ENCODE measurements at places on chromosomes 16 and 17.

GRCh38 chr17:143785-144281 is 6.5 kb downstream of the SCGB1C2 start:
- DNase-seq, result peak; percentile 40

DNA sequence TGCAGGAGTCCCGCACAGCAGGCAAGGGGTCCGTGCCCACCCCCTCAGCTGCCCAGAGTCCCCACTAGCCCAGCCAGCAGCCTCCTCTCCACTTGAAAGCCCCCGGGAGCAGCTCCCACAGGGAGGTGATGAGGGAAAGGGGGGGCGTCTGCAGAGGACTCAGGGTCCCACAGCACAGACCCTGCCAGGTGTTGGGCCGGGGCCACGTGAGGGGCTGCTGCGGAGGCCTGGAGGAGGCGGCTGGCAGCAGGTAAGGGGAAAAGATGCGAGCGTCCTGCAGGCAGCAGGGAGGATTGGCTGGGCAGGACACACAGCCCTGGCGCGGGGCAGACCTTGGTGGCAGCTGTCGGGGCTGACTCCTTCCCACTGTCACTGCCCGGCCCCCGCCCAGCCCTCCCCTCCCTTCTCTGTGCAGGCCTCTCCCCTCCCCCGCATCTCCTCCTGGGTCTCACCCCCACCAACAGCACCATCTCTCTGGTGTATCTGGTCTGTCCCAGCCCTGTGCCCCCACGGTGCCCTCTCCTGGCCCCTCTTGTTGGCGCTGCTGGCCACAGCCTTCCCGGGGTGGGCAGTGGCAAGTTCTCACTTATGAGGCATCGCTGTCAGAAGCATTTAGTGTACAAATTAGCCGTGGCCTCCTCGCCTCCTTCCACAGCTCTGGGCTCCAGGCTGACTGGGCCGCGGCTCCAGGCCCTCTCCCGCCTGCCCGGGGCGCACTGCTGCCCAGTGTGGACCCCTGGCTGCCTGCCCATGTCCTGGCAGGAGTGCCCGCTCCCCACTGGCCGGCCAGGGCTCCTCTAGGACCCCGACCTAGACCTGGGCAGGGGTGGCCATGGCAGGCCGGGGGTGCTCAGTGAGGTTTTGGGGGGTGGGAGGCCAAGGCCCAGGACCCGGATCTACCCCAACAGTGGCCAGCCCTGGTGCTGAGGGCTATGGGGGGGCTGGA is 4.4 kb upstream of the PRR35 start:
- no peak for DNase-seq

DNA sequence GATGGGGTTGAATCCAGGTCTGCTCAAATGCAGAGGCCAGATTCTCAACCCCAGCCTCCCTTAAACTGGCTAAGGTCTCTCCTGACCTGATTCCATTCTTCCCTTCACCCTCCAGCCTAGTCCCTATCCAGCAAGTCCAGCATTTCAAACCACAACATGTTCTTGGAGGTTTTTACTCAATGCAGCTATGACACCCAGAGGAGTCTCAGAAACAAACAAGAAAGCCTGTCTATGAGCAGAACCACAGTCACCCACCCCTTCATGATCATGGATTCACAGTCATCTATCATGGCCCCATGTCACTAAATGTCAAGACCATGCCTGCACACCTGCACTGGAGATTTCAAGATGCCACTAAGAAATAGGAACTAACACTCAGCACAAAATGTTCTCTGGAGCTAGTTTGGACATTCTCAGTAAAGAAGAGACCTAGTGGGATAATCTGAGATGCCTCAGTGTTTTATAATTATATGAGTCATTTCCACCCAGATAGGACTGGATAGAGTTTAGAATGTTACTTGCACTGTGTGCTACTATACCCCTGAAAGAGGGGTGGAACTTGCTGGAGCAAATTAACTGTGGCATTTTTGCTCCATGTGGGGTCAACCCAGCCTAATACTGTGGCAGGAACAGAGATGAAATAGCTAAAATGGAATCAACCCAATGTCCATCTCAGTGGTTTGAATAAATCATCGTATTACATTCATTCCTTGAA is 9.5 kb upstream of the METTL22 start:
- peak; percentile 43 for DNase-seq

GRCh38 chr16:67164599-67165061 is at the start of gene HSF4:
Gene HSF4, plus strand, starts transcription at chr16:67164745. Its CDS starts 67 bp downstream, at chr16:67164812.
- no peak for DNase-seq

DNA sequence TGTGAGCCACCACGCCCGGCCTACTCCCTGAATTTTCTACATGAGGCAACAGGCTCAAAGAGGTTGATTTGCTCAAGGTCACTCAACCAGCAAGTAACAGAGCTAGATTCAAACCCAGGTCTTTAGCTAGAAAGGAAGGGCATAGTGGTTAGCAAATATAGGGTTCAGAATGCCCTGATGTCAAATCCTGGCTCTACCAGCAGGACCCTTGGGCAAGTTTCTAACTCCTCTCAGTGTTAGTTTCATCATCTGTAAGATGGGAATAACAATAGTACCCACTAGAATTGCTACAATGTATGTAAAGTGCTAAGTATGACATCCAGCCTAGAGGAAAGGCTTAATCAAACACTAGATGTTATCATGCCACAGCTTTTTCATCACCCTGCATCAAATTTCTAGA is 19.1 kb upstream of the CYB5B start:
- no peak for DNase-seq

DNA sequence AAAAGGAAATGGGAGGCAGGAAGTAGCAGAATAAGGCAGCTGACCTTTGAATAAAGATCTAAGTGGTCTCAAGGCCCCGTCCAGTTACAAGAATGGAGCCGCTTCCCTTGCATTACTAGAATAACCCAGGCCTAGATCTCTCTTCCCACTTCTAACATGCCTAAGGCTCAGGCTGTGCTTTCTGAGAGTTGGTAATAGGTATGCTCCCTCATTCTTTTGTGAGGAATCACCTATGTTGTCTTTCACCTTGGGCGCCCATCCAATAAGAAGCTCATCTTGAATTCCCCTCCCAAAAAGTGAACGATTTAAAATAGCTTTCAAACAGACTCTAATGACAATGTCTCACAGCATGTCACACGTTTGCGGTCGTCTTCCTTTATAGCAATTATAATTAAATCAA is 101.2 kb downstream of the KCNJ2 start:
- DNase-seq, result no peak

All from brain microvascular endothelial cell (primary cell).